ENCODE measurements at places on chromosomes 16 and 17. TPM values are rescaled to one million over a fixed set of nuclear protein-coding genes. Genes with fewer than 3 reads are reported as not detected.

GRCh38 chr17:71337938-71338337 is 782.9 kb upstream of the SOX9 start:
- no peak for DNase-seq

GPR139 gene
- total RNA-seq = not detected

GRCh38 chr16:27462200-27462845 is 60.3 kb downstream of the IL21R start:
- no peak for DNase-seq

DNA sequence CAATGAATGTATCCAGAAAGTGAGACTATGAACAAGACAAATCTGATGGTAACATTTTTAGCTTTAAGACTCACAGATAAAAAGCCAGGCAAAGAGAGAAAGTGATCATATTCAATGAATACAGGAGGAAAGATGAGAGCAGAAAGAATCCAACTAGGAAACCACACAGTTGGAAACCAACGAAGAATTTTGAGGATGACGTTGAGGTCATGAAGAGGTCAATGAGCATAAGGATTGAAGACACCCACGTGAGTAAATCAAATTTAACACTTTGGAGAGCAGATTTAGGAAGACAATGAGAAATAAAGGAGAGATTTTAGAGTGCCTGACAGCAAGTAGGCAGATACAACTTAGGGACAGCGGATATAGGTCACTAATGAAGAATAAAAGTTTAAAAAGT is 948.1 kb downstream of the KCNJ2 start:
- no peak for DNase-seq

KRTAP3-1 gene
- not detected for total RNA-seq

DNA sequence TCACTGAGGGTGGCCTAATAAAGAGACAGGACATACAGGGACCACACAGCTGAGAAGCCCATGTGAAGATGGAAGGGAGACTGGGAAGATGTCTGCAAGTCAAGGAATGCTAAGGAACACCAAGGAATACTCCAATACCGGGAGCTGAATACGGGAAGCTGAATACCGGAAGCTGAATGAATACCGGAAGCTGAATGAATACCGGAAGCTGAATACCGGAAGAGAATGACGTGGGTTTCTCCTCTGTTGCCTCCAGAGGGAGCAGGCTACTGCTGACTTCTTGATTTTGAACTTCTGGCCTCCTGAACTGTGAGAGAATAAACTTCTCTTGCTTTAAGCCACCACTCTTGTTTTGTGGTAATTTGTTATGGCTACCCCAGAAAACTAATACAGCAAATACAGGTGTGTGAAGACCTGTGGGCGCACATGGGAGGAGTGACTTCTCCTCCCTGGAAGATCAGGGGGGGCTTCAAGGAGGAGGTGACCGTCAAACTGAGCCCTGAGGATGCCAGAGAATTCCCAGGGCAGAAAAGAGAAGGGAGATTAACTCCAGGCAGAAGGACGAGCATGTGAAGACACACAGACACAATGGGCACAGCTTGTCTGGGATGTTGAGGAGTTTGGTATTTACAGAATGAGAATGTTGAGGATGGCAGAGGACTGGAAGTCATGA is 259.9 kb downstream of the IRF8 start:
- no peak for DNase-seq

GRCh38 chr17:57422574-57423164 is 166.3 kb downstream of the MSI2 start:
- no peak for DNase-seq

- DNase-seq = no peak
Observed at GRCh38 chr17:10775058-10775457, 28.8 kb downstream of the TMEM238L start.

- DNase-seq = no peak
Observed at GRCh38 chr16:30875871-30876801, 17.7 kb downstream of the BCL7C start.

DNA sequence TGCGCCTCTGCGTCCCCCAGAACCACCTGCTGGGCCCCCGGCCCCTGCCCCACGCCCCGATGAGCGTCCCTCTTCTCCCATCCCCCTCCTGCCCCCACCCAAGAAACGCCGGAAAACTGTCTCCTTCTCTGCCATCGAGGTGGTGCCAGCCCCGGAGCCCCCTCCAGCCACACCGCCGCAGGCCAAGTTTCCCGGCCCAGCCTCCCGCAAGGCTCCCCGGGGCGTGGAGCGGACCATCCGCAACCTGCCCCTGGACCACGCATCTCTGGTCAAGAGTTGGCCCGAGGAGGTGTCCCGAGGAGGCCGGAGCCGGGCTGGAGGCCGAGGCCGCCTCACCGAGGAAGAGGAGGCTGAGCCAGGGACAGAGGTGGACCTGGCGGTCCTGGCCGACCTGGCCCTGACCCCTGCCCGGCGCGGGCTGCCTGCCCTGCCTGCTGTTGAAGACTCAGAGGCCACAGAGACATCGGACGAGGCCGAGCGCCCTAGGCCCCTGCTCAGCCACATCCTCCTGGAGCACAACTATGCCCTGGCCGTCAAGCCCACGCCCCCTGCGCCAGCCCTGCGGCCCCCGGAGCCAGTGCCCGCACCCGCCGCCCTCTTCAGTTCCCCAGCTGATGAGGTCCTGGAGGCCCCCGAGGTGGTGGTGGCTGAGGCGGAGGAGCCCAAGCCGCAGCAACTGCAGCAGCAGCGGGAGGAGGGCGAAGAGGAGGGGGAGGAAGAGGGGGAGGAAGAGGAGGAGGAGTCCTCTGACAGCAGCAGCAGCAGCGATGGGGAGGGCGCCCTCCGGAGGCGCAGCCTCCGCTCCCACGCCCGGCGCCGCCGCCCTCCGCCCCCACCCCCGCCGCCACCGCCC is 5.6 kb upstream of the HSD3B7 start:
- no peak for DNase-seq

SPATA2L gene
- total RNA-seq = 10.8 TPM

MYH11 gene
- 13,386 TPM for total RNA-seq

KARS1 gene
- total RNA-seq = 103 TPM

GRCh38 chr16:87192452-87193073 is 124.6 kb downstream of the C16orf95 start:
- DNase-seq = no peak
